ENCODE measurements at places on chromosomes 7 and 10. TPM values are rescaled to one million over a fixed set of nuclear protein-coding genes. Genes with fewer than 3 reads are reported as not detected.

Gene ASB10
- not detected for polyA plus RNA-seq

DNA sequence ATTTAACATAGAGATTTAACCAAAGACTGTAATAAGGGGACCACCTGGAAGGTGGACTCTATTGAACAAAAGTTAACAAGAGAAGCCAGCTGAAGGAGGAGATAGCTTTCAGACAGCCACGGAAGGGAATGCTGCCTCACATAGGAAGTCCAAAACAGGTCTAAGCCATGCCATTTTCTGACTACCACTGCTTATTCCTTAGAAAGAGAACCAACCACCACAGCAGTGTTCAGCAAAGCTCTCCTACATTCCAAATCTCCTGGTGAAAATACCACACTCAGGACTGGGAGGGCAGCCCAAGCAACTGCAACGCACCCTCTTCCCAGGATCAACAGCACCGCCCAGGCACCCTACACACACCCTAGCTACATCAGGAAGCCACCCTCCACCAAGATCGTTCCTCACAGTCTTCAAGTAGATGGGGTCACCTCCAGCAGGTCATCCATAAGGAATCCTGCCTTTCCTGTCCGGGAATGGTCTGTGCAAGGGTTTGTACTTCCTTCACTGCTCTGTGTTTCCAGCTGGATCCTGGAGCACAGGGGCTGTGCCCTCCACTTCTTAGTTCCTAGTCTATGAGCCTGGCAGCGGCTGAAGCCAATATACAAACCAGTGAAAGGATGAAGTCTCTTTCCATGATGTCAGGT lies 2.5 kb downstream of the KIAA1549 start:
- peaks cover 14% of the 10 kb centered on the region for H3K4me1 ChIP-seq
- no peaks in the 10 kb centered on the region for H3K36me3 ChIP-seq
- H3K4me3 ChIP-seq, result no peak overlapping the region
- no peak for DNase-seq
- no peak overlapping the region for H3K27ac ChIP-seq

DNA sequence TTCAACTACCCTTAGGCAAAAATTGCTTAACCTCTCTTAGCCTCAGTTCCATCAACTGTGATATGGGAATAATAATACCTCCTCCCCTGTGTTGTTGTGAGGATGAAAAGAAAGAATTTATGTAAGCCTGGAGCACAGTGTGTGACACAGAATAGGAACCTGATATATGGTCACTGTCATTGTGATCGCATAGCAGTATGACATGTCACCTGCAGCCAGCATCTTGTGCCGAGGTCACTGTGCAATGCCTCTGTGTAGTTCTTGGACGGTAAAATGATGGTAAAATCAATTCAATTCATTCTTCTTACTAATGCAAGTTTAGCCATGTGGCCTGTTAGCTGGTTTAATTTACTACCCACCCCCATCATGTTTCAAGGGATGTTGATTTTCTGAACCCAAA lies 54.6 kb upstream of the GPR158 start:
- H3K36me3 ChIP-seq, result no peaks in the 10 kb centered on the region
- no peak overlapping the region for H3K4me3 ChIP-seq
- DNase-seq, result no peak
- no peaks in the 10 kb centered on the region for H3K4me1 ChIP-seq
- no peak overlapping the region for H3K27ac ChIP-seq
- H3K27me3 ChIP-seq, result no peaks in the 10 kb centered on the region

DNA sequence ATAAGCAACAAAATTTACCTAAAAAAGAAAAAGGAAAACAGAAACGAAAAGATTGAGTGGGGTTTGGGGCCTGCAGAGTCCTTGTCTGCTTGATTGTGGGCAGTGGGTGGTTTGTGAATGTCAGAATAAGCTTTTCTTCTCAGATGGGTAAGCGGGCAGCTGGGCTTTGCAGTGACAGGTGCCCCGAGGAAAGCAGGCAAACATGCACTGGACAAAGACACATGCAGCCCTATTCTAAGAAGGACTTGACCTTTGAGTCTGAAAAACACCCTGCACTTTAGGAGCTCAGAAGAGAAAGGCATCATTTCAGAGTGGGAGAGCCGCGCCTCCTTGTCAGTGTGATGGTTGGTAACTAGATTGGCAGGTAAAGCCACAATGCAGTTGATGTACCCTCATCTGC lies 562.7 kb downstream of the PTPRN2 start:
- no peak overlapping the region for H3K4me3 ChIP-seq
- DNase-seq, result no peak
- no peaks in the 10 kb centered on the region for H3K27me3 ChIP-seq
- H3K36me3 ChIP-seq, result no peaks in the 10 kb centered on the region
- no peak overlapping the region for H3K27ac ChIP-seq

Gene C10orf105
- 0.48 TPM for polyA plus RNA-seq

Measured in CD14-positive monocyte (primary cell).